ENCODE measurements at places on chromosomes 12 and 14.

DNA sequence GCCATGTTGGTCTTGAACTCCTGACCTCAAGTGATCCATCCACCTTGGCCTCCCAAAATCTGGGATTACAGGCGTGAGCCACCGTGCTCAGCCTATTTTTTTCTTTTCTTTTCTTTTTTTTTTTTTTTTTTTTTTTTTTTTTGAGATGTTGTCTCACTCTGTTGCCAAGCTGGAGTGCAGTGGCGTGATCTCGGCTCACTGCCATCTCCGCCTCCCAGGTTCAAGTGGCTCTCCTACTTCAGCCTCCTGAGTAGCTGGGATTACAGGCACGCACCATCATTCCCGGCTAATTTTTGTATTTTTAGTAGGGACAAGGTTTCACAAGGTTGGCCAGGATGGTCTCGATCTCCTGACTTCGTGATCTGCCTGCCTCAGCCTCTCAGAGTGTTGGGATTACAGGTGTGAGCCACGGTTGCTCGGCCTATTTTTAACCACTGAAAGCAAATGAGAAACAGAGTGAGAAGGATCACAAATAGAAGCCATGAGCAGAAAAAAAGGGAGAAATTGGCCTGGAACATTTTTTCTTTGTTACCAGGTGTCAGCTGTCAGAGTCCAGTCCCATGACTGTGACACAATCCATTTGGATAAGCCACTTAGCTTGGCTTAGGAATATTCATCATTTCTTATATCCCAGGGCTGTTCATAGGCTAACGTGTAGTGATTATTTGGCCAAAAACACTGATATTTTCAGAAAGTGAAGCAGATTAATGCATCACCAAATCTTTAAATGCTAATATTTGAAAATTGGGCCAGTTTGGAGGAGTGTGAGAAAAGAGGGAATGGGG, 7.9 kb upstream of the NFKBIA start:
- no peak for DNase-seq

DNA sequence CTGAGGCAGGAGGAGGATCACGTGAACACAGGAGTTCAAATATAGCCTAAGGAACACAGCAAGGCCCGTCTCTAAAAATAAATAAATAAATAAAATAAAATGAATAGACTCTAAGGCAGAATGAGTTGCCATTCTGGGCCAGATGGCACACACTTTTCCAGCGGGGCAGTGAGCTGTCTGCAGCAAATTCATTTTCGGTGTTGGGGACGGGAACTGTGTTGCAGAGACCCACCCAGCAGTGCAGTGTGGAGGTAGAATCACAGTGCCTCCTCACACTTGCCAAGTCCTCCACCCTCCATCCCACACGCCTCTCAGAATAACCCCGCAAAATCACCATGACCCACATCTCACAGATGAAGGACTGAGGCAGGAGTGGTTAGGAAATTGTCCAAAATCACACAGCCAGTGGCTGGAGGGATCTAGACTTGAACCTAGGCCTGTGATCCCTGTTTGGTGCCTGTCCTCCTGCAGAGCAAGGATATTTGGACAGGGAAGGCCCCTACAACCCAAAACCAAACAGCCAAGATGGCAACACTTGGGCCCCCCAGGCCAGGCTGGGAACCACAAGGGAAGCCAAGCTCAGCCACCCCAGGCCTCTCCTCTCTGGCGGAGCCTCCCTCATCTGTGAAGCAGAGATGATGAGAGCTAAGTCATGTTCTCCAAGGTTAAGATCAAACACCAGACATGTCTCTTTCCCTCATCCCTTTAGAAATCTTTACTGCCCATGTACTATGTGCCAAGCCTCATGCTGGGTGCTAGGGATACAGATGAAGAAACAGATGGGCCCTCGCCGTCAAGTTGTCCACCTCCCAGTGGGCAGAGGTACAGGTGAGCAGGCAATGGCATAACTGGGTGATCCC, 152.7 kb downstream of the DPF3 start:
- no peak for DNase-seq

DNA sequence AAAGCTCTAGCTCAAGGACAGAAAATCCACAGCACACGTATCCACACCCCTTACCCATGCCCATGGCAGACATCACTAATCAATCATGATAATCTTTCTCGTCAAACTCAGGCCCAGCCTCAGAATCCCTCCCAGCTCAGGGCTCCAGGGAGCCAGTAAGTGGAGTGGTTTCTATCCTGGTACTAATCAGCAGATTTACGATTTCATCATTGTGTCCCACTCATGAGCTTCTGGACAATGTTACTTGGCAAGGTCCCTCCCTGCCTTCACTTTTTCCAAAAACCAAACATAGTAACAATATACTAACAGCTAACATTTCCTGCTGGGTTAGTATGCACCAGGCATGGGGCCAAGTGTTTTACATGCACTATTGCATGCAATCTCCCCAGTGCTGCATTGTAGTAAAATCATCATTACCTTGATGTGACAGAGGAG, 45.8 kb upstream of the NCOR2 start:
- DNase-seq = peak; percentile 81

GRCh38 chr14:58865514-58866281, 227.9 kb downstream of the DACT1 start:
- peak; percentile 90 for DNase-seq

DNA sequence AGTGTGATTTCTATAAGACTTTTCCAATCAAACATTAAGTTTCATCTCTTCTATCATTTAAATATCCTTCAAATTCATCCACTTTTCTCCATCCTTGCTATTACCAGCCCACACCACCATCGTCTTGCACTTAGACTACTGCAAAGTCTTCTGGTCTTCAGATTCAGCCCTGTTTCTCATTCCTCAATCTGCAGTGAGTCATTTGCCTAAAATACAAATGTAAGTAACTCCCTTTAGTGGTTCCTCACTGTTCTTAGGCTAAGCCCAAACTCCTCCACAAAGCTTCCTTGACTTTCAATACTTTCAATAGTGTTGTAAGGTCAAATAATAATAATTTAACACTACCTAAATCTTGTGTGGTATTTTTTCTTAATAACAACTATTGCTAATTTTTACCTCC, 83.3 kb downstream of the PLEKHG7 start:
- peak; percentile 44 for DNase-seq

- no peak for DNase-seq
Observed at GRCh38 chr14:36207500-36207899, 31.0 kb upstream of the PTCSC3 start.

DNA sequence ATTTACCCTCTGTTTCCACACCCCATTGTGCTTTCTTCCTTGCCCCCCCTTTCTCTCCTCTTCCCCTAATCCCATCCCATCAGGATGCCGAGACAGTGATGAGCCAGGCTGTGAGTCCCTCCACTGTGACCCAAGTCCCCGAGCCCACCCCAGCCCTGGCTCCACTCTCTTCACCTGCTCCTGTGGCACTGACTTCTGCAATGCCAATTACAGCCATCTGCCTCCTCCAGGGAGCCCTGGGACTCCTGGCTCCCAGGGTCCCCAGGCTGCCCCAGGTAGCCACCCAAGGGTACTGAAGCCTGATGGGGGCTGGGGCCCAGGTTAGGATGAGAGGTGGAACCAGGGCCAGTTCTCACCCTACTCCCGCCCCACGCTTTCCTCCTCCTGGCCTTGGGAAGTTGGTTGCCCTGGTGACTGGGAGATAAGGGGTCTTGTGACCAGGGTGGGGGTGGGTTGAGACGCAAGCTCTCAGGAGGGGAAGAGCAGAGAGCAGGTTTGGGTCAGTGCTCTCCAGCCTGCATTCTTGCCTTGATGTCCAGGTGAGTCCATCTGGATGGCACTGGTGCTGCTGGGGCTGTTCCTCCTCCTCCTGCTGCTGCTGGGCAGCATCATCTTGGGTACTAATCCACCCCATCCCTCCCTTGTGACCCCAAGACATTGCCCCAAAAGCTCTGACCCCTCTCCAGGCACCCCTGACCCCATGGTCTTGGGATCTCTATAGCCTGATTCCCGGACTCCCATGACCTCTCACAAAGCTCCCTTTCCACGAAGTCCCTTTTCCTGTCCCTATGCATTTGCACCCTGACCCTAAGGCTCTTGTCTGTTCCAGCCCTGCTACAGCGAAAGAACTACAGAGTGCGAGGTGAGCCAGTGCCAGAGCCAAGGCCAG, 1.2 kb downstream of the AMHR2 start:
- DNase-seq = no peak

GRCh38 chr14:94593749-94594431, 12.7 kb downstream of the SERPINA5 start:
- no peak for DNase-seq

DNA sequence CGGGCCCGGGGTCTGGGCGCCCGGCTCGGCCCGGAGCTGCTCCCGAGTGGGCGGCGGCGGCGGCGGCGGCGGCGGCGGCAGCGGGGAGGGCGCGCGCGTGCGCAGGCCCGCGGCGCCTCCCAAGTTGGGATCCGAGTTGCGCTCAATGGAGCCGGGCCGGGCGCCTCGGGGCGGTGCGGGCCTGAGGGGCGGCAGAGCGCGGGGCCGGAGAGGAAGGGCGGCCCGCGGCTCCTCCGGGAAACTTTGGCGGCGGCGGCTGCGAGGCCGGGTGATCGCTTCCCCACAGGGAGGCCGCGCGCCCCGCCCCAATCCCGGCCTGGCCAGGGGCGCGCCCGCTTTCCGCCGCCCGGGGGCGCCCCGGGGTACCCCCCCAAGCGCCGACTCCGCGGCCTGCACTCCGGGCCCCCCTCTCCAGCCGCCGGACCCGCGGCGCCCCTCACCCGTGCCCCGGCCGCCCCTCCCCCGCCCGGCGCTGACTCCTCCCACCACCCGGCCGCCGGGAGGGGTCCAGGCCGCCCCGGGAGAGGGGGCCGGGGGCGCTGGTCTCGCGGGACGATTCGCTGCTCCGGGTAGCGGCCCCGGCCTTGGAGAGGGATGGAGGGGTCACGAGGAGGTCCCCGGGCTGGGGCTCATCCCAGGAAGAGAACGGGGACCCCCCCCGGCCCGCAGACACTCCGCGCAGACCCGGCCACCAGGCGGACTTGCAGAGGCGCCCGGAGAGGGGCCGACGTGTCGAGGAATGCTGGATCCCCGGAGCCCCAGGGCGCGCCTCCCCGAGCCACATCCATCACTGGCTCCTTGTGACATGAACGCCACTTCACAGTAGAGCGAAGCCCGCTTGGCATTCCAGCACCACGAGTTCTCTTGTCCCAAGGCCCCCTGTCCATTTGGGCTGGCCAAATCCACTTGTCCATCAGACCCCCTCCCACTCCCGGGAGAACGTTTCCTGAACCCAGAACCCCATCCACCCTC, at the start of gene RILPL1:
Gene RILPL1 (minus strand): TSS at position 48 of the 972 bp plus-strand sequence. CDS start 237 bp downstream, outside the sequence.
- peak; percentile 51 for DNase-seq

- DNase-seq = no peak
Observed at GRCh38 chr14:47276931-47277330, 398.5 kb downstream of the MDGA2 start.

DNA sequence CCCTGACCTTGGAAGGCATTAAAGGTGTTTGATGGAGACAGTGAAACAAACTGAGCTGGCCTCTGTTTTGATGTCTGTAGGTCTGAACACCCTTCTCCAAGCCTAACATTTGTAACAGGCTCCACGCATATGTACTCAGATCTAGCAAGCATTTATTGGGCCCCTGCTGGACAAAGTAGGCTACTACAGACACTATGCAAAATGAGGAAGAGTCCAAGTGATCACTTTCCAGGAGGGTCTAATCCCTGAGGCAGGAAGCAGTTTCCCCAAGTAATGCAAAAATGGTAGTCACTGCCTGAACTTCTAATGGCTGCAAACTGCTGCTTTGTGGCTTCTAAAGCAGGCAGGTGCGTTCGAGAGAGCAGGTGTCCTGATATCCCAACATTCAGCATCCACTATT, 405.8 kb downstream of the MED13L start:
- DNase-seq = peak; percentile 23

- no peak for DNase-seq
Observed at GRCh38 chr14:38874721-38875120, 228.3 kb downstream of the SEC23A start.

DNA sequence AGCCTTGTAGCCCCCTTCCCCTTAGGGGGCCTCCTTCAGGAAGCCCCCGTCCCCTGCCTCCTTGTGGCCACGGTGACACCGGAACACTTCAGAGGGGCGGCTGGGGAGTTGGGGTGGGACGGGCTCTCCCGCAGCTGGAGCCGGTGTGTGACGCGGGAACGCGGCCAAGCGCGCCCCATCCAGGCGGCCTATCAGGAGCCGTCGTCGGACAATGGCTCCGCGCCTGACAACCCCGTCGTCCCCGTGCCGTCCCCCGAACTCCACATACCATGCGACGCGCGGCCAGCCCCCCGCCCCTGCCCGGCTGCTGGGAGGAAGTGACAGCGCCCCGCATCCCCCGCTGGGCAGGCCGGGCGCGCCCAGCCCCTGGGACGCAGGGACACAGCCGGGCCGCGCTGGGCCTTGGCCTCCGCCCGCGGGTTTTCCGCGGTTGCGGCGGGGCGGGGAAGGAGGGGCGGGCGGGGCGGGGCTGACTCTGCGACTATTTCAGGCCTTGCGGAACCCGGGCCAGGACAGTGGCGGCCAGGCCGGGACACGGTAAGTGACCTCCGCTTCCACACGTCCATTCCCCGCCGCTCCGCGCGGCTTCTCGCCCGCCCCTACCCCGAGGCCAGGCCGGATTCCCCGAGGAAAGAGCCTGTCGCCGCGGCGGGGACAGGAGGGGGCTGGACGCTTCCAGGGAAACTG, at the start of gene TNFAIP2:
Gene TNFAIP2 (plus strand): TSS at position 515 of the 687 bp plus-strand sequence. CDS start 2,997 bp downstream, outside the sequence.
- no peak for DNase-seq

DNA sequence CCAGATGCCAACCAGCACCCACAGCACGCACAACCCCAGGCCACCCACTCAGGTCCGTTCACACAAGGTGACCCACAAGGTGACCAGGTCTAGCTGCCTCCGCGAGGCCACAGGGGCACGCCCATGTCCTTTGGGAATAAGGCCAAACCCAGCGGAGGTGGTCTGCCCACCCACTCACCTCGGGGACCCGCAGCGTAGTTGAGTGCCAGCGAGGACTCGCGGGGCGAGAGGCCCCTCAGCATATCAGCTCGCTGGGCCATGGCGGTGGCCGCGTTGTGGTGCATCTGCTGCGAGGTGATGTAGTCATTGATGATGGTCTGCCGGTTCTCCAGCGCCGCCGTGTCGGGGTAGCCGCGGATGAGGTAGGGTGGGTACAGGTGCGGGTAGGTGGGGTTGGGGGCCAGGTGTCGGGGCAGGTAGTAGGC, 46.8 kb downstream of the RFLNA start:
- DNase-seq = no peak

GRCh38 chr12:70719672-70720420, 82.6 kb upstream of the PTPRB start:
- peak; percentile 37 for DNase-seq

DNA sequence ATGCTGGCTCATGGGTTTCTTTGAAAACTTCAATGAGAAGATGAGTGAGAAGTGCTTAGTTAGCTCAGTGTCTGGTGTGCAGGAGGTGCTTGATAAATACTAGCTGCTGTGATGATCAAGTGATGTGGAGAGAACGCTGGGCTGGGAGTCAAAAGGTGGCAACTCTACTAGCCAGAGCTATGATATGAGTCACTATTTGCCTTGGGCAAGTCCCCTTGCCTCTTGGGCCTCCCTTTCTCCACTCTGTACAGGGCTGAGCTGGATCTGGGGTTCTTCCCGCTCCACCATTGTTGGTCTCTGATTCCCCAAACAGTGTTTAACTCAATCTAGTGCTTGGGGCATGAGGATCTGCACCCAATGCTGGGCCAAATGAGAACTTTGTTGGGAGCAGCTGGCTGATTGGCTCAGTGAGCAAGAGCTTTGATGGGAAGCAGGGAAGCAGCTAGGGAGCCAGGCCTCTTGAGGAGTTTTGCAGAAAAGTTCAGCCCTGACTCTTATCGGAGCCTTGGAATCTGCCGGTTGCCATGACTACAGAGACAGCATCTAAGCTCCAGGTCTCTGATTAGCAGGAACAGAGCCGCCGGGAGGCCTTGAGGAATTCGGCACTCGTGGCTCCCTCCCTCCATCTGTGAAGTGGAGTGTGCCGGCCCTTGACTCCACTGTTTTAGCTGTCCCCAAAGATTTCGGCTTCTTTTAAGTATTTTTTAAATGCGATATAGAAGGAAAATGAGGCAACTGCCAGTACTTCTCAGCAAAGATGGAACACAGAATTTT, 82.1 kb upstream of the HSPB8 start:
- no peak for DNase-seq

GRCh38 chr14:72543341-72543740, 350.6 kb downstream of the DPF3 start:
- DNase-seq = peak; percentile 30
